A549 treated with Hydrocortisone at 1 μM for 4 hours (cell line): ENCODE measurements at places on chromosomes 3 and 15. TPM values are rescaled to one million over a fixed set of nuclear protein-coding genes. Genes with fewer than 3 reads are reported as not detected.

Gene DUOXA2
- not detected in 5 replicates for total RNA-seq

Gene TMEM158
- total RNA-seq: 6.1 to 11.5 TPM (median 11.2 TPM) in 5 replicates

Gene C3orf70
- total RNA-seq: 0.03 to 0.06 TPM (median 0.03 TPM) in 5 replicates

Gene STRA6
- total RNA-seq: 61.8 to 83.1 TPM (median 71.9 TPM) in 5 replicates

Gene NT5DC2
- 86.6 to 102 TPM (median 96.8 TPM) in 5 replicates for total RNA-seq
